ENCODE measurements at places on chromosomes 6 and 20.
A peak's percentile ranks its signal among the peaks of the same experiment; 100 is the strongest.

DNA sequence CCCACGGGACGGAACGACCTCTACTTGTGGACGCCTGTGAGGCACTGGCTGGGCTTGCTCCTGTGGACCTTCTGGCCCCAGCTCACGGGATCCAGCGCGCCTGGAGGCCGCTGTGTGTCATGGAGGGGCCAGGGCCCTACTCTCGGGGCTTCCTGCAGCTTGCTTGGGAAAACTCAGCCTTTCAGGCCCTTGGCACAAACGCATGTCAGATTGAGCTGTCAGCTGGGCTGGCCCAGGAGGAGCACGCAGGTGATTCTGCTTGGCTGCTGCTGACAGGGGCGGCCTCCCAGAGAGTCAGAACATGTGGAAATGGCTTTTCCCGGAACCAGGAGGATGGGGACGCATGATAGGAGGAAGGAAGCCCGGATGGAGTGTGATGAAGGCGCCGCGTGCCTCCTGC, 39.7 kb downstream of the TMEM181 start:
- DNase-seq, result no peak

DNA sequence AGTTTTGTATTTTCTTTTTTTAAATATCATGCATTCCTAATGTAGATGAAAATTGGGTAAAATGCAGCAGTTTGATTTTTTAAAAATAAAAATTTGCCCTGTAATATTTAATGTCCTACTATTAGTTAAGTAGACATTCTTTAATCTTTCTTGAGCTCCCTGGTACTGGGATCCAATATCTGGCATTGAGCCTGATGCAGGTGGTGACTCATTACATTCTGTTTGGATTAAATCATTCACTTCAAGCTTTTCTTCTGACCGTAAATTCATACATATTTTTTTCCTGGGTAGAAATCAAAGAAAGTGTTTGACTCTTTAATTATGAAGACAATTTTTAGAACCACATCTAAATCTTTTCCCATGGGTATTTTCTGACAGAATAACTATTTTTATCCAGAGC, 768.8 kb upstream of the SLC35B3 start:
- peak; percentile 50 for DNase-seq

GRCh38 chr6:138285800-138286199, 67.5 kb upstream of the PBOV1 start:
- no peak for DNase-seq

GRCh38 chr6:30915591-30915946, 1.5 kb downstream of the VARS2 start:
- DNase-seq, result no peak

GRCh38 chr6:17305219-17306001, 24.2 kb downstream of the RBM24 start:
- DNase-seq, result no peak

DNA sequence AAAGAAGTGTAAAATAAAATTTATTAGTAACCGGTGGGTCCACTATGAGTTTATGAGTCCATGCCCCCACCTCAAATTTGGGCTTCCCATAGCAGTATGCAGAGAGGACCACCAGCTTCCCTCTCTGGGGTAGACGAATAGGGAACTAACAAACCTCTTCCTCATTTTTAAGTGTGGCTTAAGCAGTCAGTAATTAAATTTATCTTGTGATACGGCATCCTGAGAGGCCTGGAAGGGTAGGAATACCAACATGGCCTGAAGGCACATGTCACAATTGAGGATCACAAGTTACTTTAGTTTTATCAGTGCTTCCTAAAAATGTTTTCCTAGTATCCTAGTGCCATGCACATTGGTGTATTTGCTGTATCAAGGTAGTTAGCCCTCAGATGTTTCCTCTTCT, 239.9 kb downstream of the HIVEP2 start:
- no peak for DNase-seq

DNA sequence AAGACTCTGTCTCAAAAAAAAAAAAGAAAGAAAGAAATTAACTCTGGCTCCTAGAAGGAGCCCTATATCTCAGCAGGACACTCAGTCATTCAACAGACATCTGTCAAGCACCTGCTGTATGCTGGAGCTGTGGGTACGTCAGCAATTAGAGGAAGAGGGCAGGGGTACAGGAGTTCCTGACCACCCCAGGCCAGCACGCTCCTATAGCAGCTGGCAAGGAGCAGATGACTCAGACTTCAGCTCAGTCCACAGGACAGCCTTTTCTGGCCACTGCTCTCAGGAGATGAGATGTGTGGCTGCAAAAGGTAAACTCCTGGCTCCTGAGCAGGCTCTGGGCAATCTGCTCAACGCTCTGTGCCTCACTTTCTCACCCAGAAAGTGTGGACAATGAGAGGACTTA, 1.7 kb upstream of the RTEL1 start:
- peak; percentile 34 for DNase-seq

GRCh38 chr6:161244725-161245124, 29.1 kb downstream of the AGPAT4 start:
- no peak for DNase-seq

DNA sequence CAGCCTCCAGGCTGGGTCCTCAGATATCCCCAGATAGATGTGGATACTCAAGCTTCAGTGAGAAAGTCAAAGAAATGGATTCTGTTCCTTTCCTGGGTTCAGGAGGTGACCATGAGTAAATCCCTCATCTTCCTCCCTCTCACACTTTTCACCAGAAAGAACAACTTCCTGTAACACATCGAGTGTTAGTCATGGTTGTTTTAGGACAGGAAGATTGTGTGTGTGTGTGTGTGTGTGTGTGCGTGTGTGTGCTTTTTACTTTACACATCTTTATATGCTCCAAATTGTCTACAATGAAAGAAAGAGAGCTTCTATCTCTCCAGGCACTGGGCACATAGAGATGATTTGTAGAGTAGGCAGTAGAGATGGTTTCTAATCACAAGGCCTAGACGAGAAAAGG, 139.9 kb downstream of the TBXT start:
- DNase-seq, result no peak

- no peak for DNase-seq
Observed at GRCh38 chr6:150410399-150410798, 41.6 kb downstream of the IYD start.

GRCh38 chr20:64219202-64219601, 36.3 kb upstream of the PCMTD2 start:
- no peak for DNase-seq

DNA sequence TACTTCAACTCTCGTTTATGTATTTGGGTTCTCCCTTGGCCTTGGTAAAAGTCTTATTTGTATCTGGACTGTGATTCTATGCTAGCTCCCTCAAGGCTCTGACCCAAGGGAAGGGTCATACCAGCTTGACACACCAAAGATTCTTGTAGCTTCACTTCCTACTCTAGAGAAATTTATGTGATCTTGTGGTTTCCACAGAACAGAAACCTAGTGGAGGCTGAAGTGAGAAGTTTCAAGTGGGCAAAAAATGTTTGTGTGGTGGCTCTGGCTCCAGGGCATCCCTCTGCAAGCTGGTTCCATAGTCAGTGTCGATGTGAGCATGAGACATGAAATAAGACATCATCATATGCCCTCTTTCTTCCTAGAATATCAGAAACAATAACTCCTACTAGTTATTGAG, 48.1 kb upstream of the TNFRSF21 start:
- no peak for DNase-seq

DNA sequence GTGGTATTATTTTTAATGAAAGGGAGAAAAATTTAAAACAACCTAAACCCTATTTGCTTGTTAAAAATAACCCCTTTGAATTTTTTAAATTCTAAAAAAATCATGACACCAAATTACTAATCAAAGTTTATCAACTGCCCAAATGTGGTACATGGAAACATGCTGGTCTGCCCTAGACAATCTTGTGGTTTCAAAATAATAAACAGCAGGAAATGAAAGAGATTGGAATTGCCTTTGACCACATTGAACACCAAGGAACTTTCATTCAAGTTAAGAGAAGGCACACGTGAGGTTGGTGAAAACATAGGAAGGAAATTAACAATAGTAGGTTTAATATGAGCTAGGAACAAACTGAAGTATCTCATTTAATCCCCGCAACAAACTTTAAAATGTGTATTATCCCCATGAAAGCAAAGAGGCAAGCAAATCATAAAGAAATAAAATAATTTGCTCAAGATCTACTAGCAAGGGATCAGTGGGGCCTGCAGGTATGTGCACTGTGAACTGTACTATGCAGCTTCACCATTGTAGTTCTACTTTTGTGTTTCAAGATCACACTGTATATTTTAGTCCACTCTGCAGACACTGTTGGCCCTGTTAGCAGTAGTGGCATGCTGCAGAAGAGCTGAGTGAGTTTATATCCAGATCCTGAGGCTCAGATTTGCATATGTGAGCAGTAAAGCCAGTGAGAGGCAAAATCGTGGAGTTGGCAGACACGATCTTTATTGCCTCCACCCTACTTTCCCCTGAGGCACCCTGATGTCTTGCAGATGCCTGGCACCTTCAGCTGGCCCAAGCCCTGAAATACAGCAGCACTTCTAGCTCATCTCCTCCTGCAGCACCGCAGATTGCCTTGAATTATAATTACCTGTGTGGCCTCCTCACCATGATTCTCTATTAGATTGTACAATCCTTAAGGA, 157.8 kb upstream of the TENT5A start:
- no peak for DNase-seq

DNA sequence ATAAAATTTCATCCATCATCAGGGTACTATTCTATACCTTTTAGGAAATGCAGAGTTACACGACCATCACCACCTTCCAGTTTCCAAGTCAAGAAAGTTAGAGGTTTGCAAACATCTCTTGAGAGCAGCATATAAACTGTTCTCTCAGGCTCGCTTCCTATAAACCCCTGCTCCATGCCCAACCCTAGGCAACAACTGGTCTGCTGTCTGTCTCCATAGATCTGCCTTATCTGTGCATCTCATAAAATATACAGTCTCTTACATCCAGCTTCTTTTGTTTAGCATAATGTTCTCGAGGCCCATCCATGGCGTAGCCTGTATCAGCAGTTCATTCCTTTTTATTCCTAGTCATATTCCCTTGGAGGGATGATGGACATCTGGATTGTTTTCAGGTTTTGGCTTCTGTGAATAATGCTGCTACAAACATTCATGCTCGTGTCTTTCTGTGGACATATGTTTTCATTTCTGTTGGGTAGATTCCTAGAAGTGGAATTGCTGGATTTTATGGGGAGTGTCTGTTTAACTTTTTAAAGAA, 6.1 kb downstream of the PTPRT start:
- DNase-seq, result no peak

DNA sequence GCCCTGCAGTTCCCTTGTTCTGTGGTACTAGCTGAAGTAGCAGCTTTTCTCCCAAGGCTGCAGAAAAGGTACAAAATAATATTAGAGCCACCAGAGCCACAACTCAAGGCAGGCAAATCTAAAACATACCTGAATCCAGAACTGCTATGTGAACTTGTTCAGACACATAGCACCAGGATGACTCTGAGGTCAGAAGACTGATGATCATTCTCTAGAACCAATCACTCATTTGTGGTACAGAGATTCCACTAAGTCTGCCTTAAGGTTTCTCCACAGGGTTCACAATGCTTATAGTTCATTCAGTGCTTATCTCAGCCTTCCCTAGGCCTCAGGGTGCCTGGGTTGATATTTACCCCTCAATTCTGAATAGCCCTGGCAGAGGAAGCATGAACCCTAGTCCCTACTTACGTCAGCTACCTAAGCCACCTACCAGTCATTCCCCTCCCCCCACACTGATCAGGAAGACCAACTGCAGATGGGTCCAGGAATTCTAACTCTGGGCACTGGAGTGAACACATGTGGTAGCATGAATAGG, 140.9 kb upstream of the MOCS1 start:
- no peak for DNase-seq

DNA sequence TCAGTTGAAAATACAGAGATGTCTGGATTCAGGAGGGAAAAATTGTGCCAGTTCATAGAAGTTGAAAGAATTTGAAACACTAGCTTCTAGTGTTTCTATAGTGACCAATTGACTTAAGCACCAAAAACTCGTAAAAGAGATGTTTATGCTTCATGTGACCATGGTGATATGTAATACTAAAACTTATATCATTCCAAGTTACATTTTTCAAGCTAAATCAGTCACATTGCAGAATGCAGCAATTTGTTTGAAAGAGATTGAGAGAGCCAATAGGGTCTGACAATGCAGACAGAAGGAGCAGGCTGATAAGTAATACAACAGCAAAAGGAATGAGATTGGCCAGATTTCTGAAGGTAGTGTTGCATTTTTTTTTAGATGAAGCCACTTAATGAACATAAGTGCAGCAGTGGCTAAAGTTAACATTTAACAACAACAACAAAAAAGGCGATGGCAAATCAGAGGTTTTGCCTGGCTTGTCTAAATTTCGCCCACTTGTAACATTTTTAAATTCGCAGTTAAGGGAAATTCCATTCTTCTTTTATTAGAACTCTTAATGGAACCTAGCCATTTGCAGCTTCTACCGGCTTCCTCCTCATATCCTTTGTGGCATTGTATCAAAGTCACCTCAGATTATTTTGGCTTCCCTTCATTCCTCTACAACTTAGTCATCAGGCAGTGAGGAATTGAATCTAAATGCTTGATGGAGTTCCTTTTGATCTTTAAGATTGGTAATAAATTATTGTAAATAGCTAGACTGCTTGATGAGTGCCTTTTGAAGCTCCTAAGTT, 484.0 kb upstream of the SOX4 start:
- DNase-seq, result no peak

GRCh38 chr20:17809362-17810061, 109.7 kb downstream of the BANF2 start:
- no peak for DNase-seq

DNA sequence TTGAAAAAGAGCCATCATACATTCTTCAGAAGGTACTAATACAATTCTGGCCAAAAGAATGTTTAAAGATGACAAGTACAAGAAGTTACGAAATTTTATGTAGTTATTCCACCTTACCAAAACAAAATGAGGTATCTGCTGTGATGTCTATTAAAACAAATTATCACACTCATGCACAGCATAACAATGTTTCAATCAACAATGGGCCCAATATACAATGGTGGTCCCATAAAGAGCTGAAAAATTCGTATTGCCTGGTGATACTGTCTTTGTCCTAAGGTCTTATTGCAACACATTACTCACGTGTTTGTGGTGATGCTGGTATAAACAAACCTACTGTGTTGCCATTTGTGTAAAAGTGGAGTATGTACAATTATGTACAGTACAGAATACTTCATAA, 3.6 kb upstream of the NUP153 start:
- DNase-seq, result no peak

GRCh38 chr6:96899019-96899418, 1.3 kb upstream of the NDUFAF4 start:
- DNase-seq, result peak; percentile 3

DNA sequence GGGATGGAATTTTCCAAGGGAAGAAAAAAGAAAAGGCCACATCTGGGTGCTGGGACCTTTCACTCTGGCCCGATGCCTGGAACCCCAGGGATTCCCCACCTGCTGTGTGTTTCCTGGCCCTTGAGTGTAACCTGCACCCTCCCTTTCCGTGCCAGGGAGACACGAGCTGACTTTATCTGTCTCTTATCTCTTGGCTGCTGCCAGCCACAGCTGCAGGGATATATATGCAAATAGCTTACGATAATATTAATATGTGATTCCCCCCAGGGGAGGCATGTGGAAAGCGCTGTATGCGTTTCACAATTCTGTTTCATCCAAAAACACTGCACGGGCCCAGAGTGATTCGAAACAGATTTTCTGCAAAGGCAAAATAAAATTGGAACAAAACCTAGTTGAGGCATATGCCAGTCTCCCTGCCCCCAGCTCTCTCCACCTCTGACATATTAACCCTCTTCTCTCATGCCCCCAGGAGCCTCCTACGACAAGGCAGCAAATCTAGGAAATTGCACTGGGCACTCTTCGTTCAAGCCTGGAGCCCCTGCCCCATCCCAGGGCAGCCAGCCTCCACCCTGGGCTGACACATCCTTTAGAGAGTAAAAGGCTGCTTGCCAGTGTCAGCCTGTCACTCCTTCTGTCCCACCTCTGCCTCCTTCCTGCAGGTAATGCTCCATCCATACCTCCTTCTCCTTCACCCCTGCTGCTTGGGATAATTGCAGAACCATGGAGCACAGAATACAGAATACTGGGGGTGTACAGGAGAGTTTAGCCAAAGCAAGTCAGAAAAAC, 1.3 kb downstream of the RIPOR3 start:
- no peak for DNase-seq

All from MG63 (cell line).